ENCODE measurements at places on chromosomes 4 and X. TPM values are rescaled to one million over a fixed set of nuclear protein-coding genes. Genes with fewer than 3 reads are reported as not detected.

- peak within 1 kb of the TSS; percentile 99 for H3K27ac ChIP-seq
- H3K4me3 ChIP-seq: peak within 1 kb of the TSS; percentile 91
- H3K27me3 ChIP-seq: no peaks in the 10 kb centered on the region
Measured at GRCh38 chrX:24149351-24150050, at the start of gene ZFX. TSS of gene ZFX (plus strand) at chrX:24149729. CDS start at chrX:24172743, 23,014 bp downstream.

Gene MAGEA8
- total RNA-seq: not detected

Gene PRSS48
- not detected for total RNA-seq

Gene MAGED1
- 401 TPM for total RNA-seq

DNA sequence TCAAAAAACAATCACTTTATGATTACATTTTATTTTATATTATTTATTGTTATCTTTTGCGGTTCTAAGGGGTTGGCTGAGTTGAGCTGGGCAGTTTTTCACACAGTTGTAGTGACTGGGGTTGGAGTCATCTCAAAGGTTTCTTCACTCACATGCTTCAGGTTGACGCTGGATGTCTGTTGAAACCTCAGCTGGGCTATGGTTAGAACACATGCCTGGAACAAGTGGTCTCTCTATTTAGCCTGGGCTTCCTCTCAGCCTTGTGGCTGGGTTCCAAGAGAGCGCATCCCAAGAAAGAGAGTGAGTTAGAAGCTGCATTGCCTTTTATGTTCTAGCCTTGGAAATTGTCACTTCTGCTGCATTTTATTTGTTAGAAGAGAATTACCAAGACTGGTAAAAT, 87.4 kb downstream of the CBLL2 start:
- no peaks in the 10 kb centered on the region for H3K36me3 ChIP-seq
- H3K27me3 ChIP-seq: no peaks in the 10 kb centered on the region
- H3K27ac ChIP-seq: no peak overlapping the region

DNA sequence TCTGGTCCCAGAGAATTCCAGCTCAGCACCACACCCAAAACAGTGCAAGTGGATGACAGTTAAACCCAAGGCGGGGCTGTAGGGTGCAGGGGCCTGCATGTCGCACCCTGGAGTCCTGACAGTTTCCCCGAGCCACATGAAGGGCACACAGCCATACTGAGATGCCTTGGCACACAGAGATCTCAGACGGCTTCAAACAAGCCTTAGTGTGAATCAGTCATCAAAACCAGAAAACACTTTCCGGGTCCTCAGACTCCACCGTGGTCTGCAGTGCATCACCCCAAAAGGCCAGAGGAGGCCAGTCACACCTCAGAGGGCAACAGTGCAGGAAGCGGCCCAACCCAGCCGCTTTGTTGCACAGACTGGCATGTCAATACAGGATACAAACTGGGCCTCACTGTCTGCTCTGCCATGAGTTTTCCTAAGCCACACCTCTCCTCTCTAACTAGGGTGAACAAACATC, 64.6 kb upstream of the ENPP6 start:
- no peak overlapping the region for H3K4me3 ChIP-seq
- DNase-seq: no peak
- H3K36me3 ChIP-seq: no peaks in the 10 kb centered on the region
- no peak overlapping the region for H3K27ac ChIP-seq
- H3K4me1 ChIP-seq: no peaks in the 10 kb centered on the region

GRCh38 chr4:113394108-113394729, 344.8 kb downstream of the ANK2 start:
- H3K27me3 ChIP-seq: no peaks in the 10 kb centered on the region
- peaks cover 3% of the 10 kb centered on the region for H3K4me1 ChIP-seq
- DNase-seq: no peak
- H3K27ac ChIP-seq: no peak overlapping the region
- no peak overlapping the region for H3K4me3 ChIP-seq
- no peaks in the 10 kb centered on the region for H3K36me3 ChIP-seq

GRCh38 chrX:123084797-123085196, 99.3 kb upstream of the GRIA3 start:
- H3K36me3 ChIP-seq: no peaks in the 10 kb centered on the region
- no peak overlapping the region for H3K4me3 ChIP-seq
- no peaks in the 10 kb centered on the region for H3K4me1 ChIP-seq
- H3K27ac ChIP-seq: no peak overlapping the region
- no peaks in the 10 kb centered on the region for H3K27me3 ChIP-seq
- no peak for DNase-seq

- H3K4me1 ChIP-seq: no peaks in the 10 kb centered on the region
- no peaks in the 10 kb centered on the region for H3K27me3 ChIP-seq
- no peak overlapping the region for H3K4me3 ChIP-seq
- DNase-seq: no peak
Measured at GRCh38 chrX:104118765-104119164, 6.4 kb downstream of the ZCCHC18 start.

Gene RHOXF2
- not detected for total RNA-seq

GRCh38 chrX:74514384-74514783, 93.1 kb downstream of the SLC16A2 start:
- H3K36me3 ChIP-seq: no peaks in the 10 kb centered on the region
- DNase-seq: peak; percentile 62
- no peaks in the 10 kb centered on the region for H3K27me3 ChIP-seq

DNA sequence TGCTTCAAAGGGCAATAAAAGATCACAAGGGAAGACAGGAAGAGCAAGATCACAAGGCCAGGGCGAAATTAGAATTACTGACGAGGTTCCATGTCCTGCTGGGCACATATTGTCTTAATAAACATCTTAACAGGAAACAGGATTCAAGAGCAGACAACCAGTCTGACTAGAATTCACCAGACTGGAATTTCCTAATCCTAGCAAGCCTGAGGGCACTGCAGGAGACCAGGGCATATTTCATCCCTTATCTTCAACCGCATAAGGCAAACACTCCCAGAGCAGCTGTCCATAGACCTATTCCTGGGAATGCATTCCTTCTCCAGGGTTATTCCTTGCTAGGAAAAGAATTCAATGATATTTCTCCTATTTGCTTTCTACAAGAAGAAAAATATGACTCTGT, 12.4 kb upstream of the TDO2 start:
- no peak for DNase-seq
- peaks cover 1% of the 10 kb centered on the region for H3K36me3 ChIP-seq
- H3K4me1 ChIP-seq: peaks cover 3% of the 10 kb centered on the region
- no peak overlapping the region for H3K27ac ChIP-seq
- H3K4me3 ChIP-seq: no peak overlapping the region
